Effector CD4-positive, alpha-beta T cell (primary cell): ENCODE measurements at places on chromosomes 11 and 22.

DNA sequence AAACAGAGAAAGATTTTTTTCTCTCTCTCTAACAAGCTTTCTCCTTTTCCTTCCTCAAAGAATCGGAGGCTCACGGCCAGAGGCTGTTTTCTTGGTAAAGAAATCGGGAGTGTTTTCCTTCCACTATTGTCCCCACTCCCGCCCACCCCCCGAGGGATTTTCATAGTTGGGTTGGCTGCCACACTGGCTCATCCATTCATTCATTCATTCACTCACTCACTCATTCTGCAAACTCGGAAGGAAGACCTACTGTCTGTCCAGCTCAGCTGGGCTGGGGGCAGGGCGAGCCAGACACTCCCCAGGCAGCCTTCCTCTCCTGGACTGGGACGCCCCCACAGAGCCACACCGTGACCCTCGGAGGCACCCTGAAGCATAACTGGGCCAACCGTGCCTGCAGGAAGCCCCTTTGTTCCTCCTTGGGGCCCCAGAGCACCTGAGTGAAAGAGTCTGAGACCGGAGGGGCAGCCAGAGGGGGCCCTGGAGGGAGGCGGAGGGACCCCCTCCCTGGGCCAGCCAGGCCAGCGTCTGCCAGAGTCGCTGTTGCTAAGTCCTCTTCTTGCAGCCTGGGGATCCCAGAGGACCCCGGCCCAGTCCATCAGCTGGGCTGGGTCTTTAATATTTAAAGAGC, 17.0 kb downstream of the CDKN1C start:
- no peak for DNase-seq

DNA sequence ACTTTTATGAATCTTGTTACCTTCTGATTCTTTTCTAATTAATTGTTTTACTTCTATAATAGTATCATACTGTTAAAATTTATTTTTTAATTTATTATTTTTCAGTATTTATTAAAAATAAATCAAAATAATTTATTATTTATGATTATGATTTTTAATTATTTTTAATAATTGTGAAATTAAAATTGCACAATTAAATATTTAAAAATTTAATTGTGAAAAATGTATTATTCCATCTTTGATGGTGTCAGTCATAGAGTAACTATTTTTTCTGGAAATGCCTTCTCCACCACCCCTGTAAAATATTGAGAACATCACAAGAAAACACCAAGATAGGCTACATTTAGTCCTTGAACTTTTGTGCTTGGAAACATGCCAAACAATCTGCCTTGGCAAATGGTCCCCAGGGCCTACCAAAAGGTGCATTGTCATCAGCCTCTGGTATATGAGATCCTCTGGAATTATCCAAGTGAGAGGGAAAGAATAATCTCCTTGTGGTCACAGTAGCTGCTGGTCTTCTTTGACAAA, at the start of gene OR8H2:
OR8H2 (plus strand) TSS at position 478 of the 528 bp plus-strand sequence. CDS start 1,356 bp downstream, outside the sequence.
- DNase-seq = no peak

GRCh38 chr11:120023120-120023519, 114.8 kb downstream of the TRIM29 start:
- DNase-seq = no peak

GRCh38 chr11:47109051-47109726, 67.5 kb downstream of the ARFGAP2 start:
- no peak for DNase-seq

DNA sequence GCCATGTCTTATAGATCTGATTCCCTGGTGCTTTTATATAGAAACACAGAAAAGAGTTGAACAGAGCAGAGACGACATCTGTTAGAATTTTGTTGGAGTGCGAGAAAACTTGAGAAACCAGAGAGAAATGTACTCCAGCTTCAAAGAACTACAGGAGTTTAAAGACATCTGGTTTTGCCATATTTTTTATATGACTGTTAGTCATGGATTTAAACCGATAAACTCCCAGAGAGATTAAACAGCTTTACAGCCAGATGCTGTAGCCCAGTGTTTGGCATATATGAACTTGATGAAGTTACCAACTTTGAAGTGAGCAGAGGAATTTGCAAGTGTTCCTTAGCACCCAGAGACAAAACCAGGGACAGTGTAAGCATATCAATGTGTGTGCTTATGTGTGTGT, 1083.1 kb downstream of the LRRC4C start:
- no peak for DNase-seq

DNA sequence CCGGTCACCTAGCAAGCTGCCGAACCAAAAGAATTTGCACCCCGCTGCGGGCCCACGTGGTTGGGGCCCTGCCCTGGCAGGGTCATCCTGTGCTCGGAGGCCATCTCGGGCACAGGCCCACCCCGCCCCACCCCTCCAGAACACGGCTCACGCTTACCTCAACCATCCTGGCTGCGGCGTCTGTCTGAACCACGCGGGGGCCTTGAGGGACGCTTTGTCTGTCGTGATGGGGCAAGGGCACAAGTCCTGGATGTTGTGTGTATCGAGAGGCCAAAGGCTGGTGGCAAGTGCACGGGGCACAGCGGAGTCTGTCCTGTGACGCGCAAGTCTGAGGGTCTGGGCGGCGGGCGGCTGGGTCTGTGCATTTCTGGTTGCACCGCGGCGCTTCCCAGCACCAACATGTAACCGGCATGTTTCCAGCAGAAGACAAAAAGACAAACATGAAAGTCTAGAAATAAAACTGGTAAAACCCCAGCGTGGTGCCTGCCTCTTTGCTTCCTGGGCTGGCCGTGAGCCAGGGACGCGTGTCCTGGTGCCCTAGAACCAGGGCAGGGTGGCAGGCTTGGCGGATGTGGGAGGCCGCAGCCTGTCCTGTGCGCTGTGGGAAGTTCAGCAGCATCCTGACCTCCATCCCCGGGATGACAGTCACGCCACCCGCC, 13.2 kb downstream of the CCND1 start:
- no peak for DNase-seq

DNA sequence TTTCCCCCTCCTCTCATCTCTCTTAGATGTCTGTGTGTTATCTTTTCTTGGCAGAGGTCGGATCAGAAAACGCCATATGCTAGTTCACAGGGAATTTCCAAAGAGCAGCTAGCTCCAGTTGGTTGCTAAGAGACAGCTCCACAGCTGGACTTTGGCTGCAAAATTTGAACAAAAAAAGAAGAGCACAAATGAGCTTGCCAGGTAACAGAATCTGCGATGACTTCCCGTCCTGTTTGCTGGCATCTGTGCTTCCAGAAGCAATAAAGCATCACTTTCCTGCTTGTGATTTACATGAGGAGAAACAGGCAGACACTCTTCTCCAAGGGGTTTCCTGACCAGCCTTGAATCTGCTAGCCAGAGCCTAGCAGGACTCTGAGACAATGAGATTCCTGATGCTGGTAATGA, 596.0 kb upstream of the B3GAT1 start:
- DNase-seq = no peak

- no peak for DNase-seq
These were observed 64.2 kb upstream of the RASSF10 start for GRCh38 chr11:12944889-12945288.

DNA sequence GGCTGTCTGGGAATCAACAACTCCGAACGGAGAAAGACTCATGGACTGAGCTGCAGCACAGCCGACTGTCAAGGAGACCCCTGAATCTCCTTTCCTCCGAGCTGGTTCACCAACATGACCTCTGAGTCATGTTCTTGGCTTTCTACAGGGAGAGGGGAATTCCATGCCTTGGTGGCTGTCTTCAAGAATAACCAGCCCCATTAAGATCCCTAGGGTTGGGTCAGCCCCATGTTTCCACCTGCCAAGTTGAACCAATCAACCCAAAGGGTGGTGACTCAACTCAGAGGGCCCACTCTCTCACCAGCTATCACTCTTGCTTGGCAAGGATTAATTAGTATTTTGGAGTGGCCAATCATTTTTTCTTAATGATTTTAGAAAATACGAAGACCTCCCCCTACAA, 28.3 kb upstream of the IGSF22 start:
- DNase-seq = no peak

DNA sequence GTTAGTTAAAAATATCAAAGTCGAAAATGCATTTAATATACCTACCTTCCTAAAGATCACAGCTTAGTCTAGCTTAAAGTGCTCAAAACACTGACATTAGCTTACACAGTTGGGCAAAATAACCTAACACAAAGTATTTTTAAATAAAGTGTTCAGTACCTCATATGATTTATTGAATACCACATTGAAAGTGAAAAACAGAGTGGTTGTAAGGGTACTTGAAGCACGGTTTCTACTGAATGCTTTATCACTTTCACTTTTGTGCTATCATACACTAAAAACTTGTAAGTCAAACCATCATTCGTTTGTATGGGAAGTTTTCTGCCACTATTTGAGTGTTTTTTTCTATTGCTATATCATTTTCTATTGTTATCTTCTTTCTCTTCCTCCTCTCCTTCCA, 36.6 kb downstream of the ZBTB44 start:
- no peak for DNase-seq

- no peak for DNase-seq
These were observed 19.1 kb downstream of the CCDC83 start for GRCh38 chr11:85874265-85874664.

DNA sequence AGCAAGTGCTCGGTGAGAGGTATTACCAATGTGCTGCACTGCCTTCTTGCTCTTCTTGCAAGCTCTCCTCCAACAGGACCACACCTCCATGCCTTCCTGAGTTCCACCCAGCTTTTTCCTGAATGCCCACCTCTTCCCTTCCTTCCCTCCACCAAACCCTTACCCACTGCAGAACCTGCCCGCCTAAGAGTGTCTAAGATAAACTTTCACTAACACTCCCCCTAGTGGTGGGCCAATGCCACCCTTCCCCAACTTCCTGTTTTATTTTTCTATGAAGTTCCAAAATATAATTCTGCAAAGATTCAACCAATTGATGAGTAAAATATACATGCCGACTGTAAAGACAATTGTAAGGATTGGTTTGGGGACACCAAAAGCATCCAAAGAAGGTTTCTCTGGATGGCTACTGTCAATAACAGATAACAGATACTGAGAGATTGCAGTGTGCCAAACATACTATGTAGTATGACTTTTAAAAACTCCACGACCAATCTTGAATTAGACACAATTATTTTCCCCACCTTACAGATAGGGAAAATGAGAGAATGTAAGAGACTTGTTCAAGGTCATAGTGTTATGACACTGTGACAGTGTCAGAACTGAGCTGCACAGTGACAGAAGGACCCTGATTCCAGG, 38.6 kb upstream of the BMAL1 start:
- DNase-seq = peak; percentile 51

GRCh38 chr11:2404735-2405196, 4.2 kb downstream of the TSSC4 start:
- DNase-seq = no peak

DNA sequence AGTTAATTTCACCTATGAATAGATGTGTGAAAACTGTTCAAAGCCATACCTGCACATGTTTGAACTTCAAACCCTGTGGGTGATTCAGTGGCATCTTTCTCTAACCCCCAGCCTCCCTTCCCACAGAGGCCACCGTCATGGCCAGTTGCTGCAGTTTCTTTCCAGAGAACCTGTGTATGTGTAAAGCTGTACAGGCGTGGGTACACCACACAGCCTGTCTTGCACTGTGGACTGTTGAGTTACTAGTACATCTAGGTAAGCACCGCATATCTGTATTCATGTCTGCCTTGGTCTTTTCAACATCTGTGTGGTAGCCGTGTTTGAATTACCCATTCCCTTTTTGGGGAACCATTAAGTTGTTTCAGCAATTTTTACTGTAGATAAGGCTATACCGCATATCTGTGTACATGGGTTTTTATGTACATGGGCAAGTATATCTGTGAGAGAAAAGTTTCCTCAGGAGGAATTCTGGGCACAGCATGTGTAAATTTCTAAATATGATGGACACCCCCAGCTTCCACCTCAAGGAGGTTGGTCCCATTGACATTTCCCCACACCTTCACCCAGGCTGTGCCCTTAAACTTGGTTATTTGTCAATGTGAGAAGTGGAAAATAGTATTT, 13.9 kb downstream of the NEAT1 start:
- no peak for DNase-seq

DNA sequence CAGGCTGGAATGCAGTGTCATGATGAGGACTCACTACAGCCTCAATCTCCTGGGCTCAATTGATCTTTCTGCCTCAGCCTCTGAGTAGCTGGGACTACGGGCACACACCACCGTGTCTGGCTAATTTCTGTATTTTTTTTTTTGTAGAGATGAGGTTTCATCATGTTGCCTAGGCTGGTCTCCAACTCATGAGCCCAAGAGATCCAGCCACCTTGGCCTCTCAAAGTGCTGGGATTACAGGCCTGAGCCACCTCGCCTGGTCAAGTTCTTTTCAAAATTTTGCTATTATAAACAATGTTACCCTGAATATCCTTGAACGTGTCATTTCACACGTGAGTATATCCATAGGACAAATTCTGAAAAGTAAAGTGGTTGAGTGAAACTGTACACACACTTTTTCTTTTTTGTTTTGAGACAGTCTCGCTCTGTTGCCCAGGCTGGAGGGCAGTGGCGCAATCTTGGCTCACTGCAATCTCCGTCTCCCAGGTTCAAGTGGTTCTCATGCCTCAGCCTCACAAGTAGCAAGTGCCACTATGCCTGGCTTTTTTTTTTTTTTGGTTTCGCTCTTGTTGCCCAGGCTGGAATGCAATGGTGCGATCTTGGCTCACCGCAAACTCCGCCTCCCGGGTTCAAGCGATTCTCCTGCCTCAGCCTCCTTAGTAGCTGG, 21.6 kb upstream of the EP300 start:
- DNase-seq = no peak

DNA sequence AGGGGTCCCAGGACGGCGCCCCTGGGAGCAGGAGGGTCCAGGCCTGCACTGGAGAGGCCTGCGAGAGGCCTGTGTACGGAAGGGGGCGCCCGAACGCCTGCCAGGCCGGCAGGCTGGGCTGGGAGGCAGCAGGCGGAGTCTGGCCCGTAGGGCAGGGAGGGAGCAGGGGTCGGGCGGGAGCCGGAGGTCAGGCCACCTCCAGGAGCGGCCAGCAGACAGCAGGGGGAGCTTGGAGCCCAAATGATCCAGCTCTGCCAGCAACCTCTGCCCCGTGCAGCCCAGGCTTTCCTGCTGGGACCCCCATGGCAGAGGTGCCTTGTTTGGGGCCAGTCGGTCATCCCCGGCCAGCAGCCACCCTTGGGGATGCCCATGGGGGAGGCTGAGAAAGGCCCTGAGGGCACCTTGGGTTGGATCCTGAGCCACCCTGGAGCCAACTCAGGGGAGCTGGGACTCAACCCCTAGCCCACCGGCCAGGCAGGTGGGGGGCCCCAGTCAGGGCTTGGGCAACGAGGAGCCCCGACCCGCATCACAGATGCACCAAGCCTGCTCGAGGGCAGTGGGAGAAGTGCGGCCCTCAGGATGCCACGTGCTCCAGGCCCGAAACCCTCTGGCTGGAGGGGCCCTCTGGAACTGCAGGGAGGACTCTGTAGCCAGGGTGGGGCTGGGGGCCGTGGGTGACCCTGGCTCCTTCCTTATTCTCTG, 9.6 kb upstream of the SYT8 start:
- DNase-seq = no peak

GRCh38 chr11:64829536-64830251, 14.8 kb downstream of the CDC42BPG start:
- no peak for DNase-seq

GRCh38 chr11:59802639-59803176, 7.9 kb downstream of the MRPL16 start:
- DNase-seq = peak; percentile 49

DNA sequence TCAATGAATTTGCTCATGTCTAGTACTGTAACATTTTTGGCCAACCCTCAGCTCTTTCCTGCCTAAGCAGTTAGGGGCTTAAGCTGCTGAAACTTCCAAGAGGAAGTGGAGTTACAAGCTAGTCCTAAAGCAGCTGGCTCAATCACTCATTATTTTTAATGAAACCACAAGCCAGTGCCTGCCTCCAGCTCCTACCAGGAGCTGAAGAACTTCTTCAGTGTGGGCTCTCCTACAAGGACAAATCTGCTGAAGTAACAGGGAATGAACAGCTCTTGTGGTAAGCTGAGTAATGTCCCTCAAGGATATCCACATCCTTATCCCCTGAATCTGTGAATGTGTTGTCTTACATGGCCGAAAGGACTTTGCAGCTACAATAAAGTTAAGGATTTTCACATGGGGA, 112.5 kb downstream of the BBOX1 start:
- DNase-seq = no peak
